ENCODE measurements at places on chromosomes 5 and 9.
A peak's percentile ranks its signal among the peaks of the same experiment; 100 is the strongest.

DNA sequence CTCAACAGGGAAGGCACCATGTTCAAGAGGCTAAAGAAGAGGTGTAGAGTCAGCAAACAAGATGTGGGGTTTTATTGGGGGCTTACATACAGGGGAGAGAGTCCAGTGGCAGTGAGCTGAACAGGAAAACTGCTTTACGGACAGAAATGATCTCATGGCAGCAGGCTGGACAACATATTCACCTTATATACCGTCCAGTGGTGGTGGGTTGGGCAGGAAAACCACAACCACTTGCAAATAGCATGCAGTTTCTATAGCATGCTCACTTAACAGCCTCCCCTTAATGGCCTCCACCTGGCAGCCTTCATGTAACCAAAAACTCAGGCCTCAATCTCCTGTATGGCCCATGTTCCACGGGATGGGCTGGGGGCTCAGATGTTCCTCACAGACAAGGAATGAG is 5.4 kb downstream of the TNFSF8 start:
- no peak for DNase-seq

GRCh38 chr5:173808079-173808808 is 79.9 kb upstream of the CPEB4 start:
- peak; percentile 11 for DNase-seq

DNA sequence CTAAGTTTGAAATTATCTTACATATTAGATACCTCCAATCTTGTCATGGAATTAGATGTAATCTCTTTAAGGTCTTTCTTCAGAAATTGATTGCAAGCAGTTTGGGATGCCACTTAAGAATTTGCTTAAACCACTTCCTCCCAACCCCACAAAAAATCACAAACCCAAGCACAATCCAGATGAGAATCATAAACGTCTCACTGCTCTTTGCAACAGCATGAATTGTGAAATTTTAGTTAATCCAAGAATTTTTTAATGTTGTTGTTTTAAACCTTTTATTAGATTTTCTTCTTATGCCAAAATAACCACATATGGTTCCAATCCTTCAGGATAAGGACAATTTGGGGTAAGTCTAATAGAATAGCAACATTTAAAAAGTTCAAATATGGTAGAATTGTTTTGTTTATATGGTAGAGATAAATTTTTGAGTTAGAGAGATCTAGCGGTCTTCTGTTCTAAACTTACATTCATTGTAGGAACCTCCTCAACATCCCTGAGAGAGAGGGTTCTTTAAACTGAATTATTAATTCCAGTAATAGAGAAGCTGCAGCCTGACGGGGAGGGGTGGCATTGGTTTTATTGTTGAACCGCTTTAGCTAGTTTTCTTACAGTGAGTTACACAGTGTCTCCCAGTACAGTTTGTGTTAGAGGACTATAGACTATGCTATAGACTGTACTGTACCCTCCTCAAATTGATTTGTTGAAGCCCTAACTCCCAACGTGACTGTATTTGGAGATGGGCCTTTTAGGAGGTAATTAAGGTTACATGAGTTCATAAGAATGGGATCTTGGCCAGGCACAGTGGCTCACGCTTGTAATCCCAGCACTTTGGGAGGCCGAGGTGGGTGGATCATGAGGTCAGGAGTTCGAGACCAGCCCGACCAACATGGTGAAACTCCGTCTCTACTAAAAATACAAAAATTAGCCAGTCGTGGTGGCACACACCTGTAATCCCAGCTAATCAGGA is 24.8 kb upstream of the IL6ST start:
- DNase-seq, result no peak

- no peak for DNase-seq
Observed at GRCh38 chr5:103369125-103370120, 110.9 kb downstream of the MACIR start.

- no peak for DNase-seq
Observed at GRCh38 chr9:97389249-97389648, 22.6 kb upstream of the TDRD7 start.

GRCh38 chr5:73296772-73297171 is 123.8 kb downstream of the TMEM174 start:
- DNase-seq, result no peak

DNA sequence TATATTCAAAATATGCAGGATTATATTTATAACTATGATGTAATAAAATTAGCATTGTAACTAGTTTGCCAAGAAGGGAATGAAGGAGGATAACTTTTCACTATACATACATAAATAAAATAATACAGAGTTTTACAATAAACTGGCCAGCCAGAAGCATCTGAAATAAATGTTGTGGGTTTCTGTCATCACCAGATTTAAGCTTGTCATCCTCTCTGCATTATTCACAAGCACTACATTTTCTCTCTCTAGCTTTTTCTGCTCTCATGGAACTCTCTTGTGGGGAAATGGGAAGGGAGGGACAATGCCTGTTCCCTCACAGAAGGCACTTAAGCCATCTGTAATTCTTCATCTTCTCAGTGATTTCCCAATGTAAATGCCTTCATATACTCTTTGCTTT is 626.8 kb downstream of the SEMA5A start:
- DNase-seq, result no peak

GRCh38 chr5:134465816-134466240 is 54.1 kb upstream of the CDKN2AIPNL start:
- peak; percentile 66 for DNase-seq

- peak; percentile 60 for DNase-seq
Observed at GRCh38 chr5:134647750-134648424, 698 bp upstream of the SEC24A start.

GRCh38 chr9:77851882-77852595 is 179.6 kb downstream of the GNAQ start:
- no peak for DNase-seq

DNA sequence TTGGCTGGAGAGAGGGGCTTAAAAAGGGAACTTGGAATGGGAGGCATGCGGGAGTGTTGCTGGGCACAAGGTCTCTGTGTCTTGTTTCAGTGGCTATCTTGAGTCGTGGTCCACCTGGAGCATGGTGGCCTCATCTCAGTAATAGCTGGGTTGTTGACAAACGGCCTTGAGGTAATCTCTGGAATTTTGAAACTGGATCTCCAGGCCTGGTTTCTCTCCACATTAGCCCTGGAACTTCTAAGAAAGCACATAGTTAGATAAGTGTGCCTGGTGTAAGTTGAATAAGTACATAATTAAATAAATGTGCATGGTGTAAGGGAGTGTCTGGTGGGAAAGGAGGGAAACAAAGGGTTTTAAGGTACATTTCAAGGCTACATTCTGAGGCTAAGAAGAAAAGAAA is 62.2 kb downstream of the INIP start:
- DNase-seq, result no peak

DNA sequence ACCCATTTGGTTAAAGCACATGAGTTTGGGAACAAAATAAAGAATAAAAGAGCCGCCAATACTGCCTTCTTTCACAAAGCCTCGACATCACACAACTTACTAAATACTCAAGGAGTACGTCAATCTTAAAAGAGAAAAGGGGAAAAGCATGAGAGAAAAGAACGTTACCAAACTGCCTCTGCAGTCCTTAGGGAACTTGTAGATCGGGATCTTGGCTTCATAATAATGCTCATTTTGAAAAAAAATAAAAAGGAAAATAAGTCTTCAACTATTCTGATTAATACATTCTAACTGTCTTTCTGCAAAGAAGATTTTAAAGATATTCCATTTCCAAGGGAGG is 618.4 kb downstream of the PDE4D start:
- no peak for DNase-seq

- no peak for DNase-seq
Observed at GRCh38 chr9:13862654-13863053, 451.3 kb downstream of the NFIB start.

DNA sequence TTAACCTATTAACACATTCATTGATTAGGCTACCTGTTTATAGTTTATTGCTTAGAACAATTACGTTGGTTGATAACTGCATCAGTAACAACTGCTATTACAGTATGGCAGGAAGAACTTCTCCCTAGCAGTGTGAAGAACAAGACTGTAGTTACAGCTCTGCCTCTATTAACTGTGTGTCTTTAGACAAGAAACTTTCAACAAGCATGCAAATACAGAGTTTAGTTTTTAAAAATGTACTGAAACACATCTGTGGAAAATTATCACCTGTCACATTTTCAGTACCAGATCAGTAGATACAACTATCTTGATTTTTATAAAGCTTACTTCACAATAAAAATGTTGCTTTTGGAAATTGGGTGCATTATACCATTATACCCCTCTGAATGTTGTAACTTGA is 22.2 kb downstream of the ELL2 start:
- DNase-seq, result no peak
